ENCODE measurements at places on chromosomes 1 and 21. TPM values are rescaled to one million over a fixed set of nuclear protein-coding genes. Genes with fewer than 3 reads are reported as not detected.

- DNase-seq, result peak; percentile 58
Observed at GRCh38 chr1:231315887-231316286, 21.8 kb downstream of the EXOC8 start.

The NBPF4 gene
- polyA plus RNA-seq, result 0.25 TPM

DNA sequence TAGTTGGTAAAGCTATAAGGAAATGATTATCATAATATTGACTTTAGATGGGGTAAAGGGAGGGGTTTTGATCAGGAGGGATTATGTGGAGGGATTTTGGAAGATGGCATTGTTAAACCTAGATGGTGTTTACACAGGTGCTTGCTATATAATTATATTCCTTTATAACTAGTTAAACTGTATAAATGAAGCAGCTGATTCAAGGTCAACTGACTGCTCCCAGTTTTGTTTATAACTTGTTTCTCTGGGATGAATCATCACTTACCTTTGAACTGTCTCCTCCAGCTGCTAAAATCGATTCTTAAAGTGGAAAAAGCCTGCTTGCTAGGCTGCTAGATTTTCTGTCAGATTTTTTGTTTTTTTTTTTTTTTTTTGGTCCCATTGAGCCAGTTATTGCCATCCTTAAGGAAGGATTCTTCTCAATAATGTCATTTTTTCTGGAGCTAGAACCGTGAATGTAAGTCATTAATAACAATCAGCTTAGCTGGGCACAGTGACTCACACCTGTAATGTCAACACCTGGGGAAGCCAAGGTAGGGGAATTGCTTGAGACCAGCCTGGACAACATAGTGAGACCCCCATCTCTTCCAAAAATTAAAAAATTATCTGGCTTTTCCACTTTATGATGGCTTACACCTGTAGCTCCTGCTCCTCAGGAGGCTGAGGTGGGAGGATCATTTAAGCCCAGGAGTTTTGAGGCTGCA lies 153.2 kb downstream of the PIK3R3 start:
- DNase-seq, result peak; percentile 30

GRCh38 chr1:233166896-233167295 lies 128.6 kb downstream of the PCNX2 start:
- no peak for DNase-seq

The SH2D1B gene
- polyA plus RNA-seq, result not detected

- DNase-seq, result no peak
Observed at GRCh38 chr1:241637046-241637590, 3.1 kb downstream of the CHML start.

- no peak for DNase-seq
Observed at GRCh38 chr1:173095632-173096031, 44.9 kb upstream of the TNFSF18 start.

The ARID4B gene
- polyA plus RNA-seq, result 13.7 TPM

GRCh38 chr1:203564024-203564423 lies 62.6 kb upstream of the ATP2B4 start:
- DNase-seq, result no peak

DNA sequence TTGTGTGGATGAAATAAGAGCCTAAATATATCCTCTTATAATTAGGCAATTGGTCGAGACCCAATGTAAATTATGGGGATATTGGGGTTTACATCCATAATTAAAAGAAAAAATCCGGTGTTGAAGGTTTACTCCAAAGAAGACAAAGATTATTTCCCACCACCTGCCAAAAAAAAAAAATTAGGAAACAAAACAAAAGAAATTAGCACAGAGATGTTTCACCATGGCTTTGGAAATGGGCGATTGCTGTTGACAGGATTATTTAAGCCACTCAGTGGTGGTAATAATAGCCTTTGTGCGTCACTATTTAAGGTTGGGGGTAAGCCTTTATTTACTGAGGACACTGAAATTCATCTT lies 585 bp upstream of the GLRX2 start:
- DNase-seq, result no peak

- DNase-seq, result no peak
Observed at GRCh38 chr1:4262665-4263064, 362.6 kb upstream of the C1orf174 start.

DNA sequence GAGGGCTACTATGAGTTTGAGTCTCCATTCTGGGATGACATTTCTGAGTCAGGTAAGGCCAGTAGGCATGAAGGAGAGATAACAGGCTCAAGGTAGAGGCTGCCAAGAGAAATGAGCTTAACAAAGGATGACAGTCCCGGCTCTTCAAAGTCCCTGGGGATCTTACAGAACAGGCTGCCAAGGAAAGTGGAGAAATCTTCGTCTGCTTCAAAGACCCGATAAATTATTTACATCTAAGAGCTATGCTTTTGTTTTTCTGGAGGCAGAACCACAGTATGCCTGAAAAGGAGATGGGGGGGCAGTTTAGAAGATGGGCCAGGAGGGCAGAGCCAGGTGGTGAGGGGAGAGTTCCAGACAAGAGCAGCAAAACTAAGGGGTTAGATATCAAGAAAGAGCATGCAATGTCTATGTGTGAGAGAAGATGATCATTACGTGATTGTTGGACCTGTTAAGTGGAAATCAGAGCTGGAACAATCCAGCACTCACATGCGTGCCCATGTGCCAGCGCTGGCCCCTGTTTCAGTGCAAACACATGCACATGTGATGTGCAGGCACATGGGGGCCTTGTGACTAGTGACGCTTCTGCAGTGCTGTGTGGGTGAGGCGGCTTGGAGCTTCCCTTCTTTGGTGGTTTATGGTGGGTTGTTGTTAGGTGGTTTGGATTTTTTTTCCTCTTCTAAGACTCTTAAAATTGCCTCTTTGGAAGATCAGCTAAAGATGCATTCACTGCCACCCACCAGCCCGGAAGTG lies 25.7 kb downstream of the CAMK1G start:
- no peak for DNase-seq

The FTCD gene
- not detected for polyA plus RNA-seq

DNA sequence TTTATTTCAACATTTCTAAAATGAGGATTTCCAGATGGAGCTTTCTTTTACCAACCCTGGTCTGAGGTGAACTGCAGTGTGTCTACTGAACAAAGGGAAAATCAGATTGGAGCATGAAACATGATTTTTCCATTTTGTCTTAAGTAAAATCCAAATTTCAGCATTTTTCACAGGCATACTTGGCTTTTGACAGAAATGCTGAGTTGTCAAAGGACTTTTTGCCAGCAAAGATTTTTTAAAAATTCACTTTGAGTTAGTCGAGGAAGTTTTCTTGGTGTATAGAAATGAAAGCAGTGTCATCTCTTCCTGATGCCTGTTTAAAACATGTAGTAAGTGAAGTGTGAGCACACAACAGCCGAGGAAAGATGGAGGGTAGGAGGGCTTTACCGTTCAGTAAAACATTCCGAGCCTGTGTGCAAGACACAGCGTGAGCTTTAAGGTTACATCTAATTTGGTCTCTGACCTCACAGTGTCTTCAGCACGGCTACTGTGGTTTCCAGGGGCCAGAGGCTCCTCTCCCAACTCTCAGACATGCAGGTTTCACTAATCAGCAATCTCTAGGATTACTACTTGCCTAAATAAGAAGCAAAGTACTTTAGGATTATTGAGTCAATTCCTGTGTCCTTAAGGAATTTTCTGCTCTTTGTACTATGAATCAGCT lies 45.9 kb downstream of the SAMD13 start:
- no peak for DNase-seq

DNA sequence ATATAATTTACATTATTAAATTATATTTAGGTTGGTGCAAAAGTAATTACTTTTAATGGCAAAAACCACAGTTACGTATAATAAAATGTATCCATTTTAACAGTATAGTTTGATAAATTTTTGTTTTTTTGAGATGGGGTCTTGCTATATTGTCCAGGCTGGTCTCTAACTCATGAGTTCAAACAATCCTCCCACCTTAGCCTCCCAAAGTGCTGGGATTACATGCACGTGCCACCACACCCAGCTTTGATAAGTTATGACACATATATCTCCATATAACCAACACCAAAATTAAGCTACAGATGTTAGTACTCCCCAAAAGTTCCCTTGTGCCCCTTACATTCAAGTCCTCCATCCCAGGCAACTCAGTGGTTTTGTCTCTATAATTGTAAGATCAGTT lies 163.1 kb downstream of the SMYD3 start:
- DNase-seq, result no peak

GRCh38 chr1:61174060-61174795 lies 91.9 kb downstream of the NFIA start:
- no peak for DNase-seq

The CIART gene
- polyA plus RNA-seq, result 0.28 TPM

DNA sequence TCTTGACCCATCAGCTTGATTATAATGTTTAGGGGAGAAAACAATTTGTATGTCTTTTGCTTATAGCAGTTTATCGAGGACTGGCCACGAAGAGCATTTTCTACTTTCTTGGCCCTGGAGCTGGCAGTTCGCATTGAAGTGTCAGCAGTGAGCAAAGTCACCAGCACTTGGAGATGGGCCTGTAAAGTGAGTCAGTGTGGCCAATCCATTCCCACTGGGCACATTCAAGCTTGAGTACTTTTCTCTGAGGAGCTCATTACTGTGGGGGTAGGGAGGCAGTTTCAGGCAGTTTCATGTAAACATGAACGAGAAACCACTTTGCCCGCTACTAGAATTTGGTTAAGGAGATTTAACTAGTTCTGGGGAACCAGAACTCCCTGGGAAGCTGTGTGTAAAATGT lies 164.8 kb downstream of the PRDM2 start:
- DNase-seq, result no peak

The VWA5B1 gene
- not detected for polyA plus RNA-seq

The CNKSR1 gene
- polyA plus RNA-seq, result 0.17 TPM

The KRTAP13-2 gene
- polyA plus RNA-seq, result not detected

The SPRR2B gene
- not detected for polyA plus RNA-seq

DNA sequence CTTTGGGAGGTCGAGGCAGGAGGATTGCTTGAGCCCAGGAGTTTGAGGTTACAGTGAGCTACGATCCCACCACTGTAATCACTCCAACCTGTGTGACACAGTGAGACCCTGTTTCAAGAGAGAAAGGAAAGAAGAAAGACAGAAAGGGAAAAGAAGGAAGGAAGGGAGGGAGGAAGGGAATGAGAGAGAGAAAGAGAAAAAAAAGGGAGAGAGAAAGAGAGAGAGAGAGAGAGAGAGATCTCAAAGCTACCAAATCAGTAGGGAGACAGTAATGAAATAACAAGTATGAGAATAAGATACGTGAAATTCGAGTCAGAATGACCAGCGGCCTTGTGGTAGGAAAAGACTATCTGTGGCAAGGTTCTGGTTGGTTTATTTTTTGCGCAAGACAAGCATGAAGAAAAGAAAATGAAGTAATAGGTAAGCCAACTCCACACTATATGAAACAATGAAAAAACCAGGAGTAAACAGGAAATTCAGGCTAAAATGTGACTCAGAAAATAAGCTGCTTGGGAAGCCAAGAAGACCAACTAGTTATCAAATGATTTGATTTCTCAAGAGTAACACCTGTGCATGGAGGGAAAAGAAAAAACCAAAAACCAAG lies 8.9 kb downstream of the MTF1 start:
- no peak for DNase-seq

The SDC3 gene
- 8.4 TPM for polyA plus RNA-seq

DNA sequence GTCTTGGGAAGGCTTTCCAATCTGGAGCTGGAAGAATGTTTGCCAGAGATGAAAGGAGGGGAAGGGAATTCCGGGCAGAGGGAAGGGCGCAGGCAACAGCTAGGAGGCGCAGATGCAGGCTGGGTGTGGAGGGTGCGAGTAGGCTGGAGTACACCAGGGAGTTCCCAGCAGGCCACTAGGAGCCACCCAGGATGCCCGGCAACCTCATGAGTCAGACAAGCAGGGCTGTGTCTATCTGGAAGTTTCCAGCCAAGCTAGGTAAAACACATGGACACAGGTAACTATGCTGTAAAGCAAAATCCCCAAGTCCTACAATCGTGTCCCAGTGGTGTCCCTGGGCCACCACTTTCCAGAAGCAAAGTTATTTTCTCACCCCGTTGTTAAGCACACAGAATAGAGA lies 990 bp upstream of the NBL1 start:
- peak; percentile 85 for DNase-seq

The RGS1 gene
- not detected for polyA plus RNA-seq

GRCh38 chr1:8572106-8572505 lies 245.3 kb downstream of the RERE start:
- no peak for DNase-seq

GRCh38 chr1:41890825-41891198 lies 27.9 kb downstream of the HIVEP3 start:
- no peak for DNase-seq

The C1orf116 gene
- 3.2 TPM for polyA plus RNA-seq

- no peak for DNase-seq
Observed at GRCh38 chr1:42258218-42258617, 76.8 kb downstream of the FOXJ3 start.

The SLC45A3 gene
- polyA plus RNA-seq, result 3.3 TPM

The ZNF648 gene
- polyA plus RNA-seq, result not detected

The WNT9A gene
- 1.2 TPM for polyA plus RNA-seq

DNA sequence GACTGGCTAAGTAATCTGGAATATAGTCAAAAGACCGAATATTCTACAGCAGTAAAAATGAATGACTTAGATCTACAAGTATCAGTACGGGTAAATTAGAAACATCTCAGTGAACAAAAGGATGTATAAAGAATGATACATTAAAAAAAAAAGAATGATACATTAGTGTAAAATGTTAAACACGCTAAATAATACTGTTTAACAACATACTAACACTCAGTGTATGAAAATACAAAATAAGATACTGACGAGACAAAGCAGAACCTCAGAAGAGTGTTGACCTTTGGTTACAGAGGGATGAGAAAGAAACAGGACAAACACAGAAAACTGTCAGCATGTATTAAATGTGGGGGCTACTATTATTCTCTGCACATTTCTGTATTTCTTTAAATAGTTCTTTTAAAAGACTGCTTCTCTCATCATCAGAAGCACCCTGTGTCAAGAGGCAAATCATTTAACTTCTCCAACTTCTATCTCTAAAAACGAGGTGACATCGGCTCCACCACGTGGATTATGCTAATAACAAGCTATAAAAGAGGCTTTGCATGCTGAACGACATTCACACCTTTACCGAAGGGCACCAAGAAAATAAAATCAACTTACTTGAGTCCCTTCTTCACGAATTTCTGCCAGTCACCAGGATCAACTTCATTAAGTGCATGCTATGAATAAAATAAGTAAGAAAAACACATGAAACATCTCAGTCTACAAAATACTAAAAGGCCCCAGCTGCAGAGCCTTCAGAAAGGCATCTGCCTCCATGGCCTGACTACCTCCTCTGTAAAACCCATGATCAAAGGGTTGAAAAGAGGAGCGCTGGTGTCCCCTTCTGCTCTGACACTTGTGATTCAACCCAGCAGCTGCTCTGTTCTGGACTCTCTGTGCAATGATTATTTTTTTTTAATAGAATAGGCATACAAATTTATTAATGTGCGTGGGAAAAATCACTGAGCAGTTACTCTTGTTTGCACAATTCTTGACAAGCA lies 42.5 kb downstream of the MRAP start:
- no peak for DNase-seq

The CD53 gene
- polyA plus RNA-seq, result not detected

The LPAR3 gene
- 0.12 TPM for polyA plus RNA-seq

DNA sequence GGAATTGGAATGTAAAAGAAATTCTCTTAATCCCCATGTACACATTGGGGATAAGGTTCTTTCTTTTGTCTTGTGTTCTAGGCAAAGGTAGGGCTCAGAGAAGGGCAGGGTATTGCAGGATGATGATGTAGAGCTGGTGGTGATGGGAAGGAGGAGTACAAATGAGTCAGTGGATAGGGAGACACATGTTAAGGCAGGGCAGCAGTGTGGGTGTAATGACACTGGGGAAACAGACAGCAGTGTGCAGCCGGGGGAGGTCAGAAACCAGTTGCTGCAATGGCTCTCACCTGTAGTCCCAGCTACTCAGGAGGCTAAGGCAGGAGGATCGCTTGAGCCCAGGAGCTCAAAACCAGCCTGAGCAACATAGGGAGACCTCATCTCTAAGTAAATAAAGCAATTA lies 5.1 kb downstream of the NLRP3 start:
- no peak for DNase-seq

The HSD11B1 gene
- not detected for polyA plus RNA-seq

The LAMC1 gene
- polyA plus RNA-seq, result 106 TPM

- DNase-seq, result no peak
Observed at GRCh38 chr21:42397746-42398394, 2.0 kb upstream of the TMPRSS3 start.

Data from A549 (cell line).